ENCODE measurements at places on chromosomes 2 and 18. TPM values are rescaled to one million over a fixed set of nuclear protein-coding genes. Genes with fewer than 3 reads are reported as not detected.

GRCh38 chr18:63058521-63058920 is 261.0 kb downstream of the BCL2 start:
- no peak for DNase-seq

DNA sequence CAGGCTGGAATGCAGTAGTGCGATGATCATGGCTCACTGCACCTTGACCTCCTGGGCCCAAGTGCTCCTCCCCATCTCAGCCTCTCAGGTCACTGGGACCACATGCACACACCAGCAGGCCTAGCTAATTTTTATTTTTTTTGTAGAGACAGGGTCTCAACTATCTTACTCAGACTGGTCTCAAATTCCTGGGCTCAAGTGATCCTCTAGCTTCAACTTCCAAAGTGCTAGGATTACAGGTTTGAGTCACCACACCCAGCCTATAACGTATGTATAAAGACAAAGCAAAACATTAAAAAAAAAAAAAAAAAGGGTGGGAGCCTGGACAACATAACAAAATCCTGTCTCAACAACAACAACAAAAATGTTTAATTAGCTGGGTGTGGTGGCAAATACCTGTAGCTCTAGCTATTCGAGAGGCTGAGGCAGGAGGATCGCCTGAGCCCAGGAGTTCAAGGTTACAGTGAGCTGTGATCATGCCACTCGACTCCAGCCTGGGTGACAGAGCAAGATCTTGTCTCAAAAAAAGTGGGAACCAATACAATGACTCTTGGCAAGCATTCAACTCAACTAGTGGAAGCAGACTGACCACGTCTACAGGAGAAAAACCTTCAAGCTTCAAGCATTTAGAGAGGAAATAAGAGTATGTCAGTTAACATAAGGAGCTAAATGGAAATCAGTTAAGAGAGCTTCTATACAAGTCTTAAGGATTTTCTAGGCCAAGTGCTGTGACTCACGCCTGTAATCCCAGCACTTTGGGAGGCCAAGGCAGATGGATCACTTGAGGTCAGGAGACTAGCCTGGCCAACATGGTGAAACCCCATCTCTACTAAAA is 2.6 kb downstream of the GTF3C2 start:
- DNase-seq: no peak

DNA sequence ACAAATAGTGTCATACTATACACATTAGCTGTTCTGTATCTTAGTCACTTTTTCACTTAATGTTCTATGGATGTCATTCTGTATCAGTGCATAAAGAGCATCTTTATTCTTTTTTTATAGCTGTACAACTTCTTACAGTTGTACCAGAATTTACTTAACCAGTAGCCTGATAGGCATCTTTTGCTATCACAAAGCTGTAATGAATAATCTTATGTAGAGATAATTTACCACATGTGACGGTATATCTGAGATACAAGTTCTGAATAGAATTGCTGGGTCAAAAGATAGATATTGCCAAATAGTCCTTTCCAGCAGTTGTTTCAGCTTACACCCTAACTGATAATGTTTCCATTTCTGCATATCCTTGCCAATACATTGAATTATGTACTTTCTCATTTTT is 70.0 kb downstream of the PTRHD1 start:
- no peak for DNase-seq

DNA sequence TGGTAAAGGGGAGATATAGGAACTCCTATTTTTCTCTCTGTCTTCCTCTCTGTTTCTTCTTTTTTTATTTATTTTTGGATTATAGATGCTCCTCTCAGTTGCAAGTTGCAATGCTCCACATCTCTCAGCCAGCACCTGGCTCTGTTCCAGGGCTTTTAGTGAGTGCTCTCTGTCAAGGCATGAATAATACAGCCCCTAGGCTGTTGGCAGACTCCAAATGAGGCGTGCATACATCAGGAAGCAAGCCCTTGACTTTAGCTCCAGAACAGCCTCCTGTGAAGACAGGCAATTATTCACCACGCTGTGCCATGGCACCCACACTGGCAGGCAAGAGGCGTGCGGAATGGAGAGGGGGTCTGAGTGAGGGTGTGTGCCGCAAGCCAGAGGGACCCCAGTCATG is 228.1 kb upstream of the PXDN start:
- no peak for DNase-seq

DNA sequence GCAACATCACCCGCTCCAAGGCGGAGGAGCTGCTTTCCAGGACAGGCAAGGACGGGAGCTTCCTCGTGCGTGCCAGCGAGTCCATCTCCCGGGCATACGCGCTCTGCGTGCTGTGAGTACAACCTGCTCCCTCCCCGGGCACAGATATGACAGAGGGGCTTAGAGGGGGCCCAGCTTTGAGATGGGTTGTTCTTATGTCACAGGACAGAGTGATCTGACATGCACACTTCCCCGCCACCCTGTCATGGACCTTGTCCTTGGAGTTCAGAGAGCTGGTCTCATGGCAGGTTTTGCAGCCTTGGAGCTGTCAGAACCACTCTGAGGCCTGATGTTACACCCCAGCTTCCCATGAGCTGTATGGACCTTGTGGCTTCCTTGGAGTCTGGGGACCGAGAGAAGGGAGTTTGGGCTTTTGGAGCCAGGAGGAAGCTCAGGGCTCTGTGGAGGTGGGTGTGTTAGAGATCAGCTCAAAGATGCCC is 398 bp downstream of the INPP5D start:
- no peak for DNase-seq

DNA sequence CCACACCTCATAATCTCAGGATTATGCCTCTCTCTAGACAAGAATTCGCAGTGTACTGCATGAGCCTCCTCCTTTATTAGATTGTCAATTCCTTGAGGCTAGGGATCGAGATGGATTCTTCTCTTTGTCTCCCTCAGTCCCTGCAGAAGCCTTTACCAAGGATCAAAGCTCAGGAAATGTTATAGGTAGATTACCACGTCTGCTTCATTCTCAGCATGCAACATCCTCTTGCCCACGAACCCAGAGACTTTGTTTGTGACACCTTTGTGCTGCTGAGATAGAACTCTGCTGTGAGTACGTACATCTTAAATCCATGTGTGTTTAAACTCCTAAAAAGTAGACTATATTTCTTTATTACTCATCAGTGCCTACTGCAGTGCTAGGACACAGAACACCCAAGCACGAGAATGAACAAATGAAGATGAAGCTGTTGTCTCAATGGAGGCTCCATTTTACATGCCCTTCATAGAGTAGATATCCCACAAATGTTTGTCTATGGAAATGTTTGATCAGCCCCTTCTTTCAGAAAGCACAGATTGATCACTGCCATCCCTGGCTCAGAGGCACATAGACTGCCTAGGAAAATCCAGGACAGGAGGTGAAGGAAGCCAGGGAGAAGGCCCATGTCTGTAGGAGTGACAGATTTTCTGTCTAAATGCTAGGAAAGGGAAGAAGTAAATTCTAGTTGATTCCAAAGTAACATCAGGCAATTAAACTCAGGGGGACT is 98.8 kb upstream of the KLHL29 start:
- DNase-seq: no peak

- no peak for DNase-seq
Observed at GRCh38 chr18:13236411-13236810, 17.9 kb downstream of the LDLRAD4 start.

Gene CFAP210
- not detected for total RNA-seq

All from ascending aorta (tissue), 2 donors.